Natural killer cell (primary cell): ENCODE measurements at places on chromosomes 1 and 21. TPM values are rescaled to one million over a fixed set of nuclear protein-coding genes. Genes with fewer than 3 reads are reported as not detected.

DNA sequence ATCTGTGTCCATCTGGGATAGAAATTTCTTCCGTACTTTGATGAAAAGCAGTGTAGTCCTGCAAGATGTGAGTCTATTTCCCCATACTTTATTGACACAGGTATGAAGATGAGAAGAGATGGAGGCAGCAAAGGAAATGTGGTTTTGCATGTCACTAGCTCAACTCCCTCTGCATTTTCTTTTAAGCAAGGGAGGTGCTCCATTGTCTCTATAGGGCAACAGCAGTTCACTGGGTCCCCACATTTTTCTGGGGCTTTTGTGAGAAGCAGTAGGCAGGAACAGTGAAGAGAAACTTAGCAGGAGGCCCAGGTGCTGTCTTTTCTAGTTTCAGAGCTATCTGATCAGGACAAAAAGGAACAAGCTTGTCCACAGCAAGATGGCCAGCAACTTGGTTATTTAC is 37.1 kb downstream of the C21orf91 start:
- H3K27me3 ChIP-seq, result no peaks in the 10 kb centered on the region
- H3K4me3 ChIP-seq, result no peak overlapping the region
- peaks cover 45% of the 10 kb centered on the region for H3K4me1 ChIP-seq
- no peaks in the 10 kb centered on the region for H3K36me3 ChIP-seq

DNA sequence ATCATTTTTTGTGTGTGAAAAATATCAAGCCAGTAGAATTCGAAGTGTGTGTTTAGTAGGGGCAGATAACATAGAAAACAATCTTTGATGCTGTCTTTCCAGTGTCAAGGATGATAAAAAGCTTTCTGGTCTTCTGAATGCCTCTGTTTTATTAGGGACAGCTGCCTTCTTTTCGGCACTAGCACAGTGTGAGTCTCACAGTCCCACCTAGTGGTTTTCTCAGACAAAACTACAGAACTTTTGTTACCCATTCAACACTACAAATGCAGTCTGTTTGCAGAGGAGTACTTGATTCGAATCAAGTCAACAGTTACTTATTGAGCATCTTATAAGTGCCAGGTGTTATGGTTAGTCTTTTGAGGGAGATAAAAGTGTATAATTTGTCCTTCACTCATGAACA is 30.6 kb upstream of the MCOLN3 start:
- no peaks in the 10 kb centered on the region for H3K27me3 ChIP-seq
- no peaks in the 10 kb centered on the region for H3K4me1 ChIP-seq
- DNase-seq, result no peak
- H3K36me3 ChIP-seq, result no peaks in the 10 kb centered on the region
- H3K4me3 ChIP-seq, result no peak overlapping the region

DNA sequence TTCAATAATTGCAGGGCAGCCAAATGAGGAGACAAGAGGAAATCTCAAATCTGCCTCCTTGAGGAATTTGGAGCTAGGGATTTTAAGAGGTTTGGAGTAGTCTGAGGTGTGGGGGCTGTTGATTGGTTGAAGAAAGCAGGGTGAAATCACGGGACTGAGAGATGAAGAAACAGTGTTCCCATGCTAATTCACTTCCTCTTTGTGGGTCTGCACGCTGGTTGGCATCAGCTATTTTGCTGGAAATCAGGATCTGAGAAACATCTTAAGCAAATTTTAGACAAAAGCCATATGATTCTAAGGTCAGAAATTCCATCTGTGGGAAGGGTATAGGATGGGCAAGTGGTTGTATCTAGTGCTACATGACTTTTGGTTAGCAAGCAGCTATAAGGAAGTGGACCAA is 107.1 kb upstream of the PAXBP1 start:
- no peak overlapping the region for H3K27ac ChIP-seq
- no peaks in the 10 kb centered on the region for H3K4me1 ChIP-seq
- peaks cover 2% of the 10 kb centered on the region for H3K27me3 ChIP-seq
- H3K36me3 ChIP-seq, result no peaks in the 10 kb centered on the region

DNA sequence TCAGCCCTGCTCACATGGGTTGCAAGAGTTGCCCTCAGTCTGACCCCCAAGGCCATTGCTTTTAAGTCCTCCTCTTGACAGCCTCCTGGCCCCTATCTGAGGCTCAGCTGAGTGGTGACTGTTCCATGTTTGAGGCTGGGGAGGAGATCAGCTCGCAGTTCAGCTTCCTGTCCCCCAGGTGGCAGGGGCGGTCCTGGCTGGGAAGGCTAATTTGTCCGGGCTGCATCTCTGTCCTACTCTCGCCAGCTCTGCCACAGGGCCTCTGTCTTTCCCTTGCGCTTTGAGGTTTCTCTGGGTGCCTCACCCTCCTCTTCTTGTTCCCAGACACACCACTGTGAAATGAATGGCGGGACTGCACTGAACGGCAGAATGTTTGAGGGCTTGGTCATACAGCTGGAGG is 157.3 kb downstream of the KCNJ6 start:
- no peaks in the 10 kb centered on the region for H3K4me1 ChIP-seq
- H3K4me3 ChIP-seq, result no peak overlapping the region
- no peak overlapping the region for H3K27ac ChIP-seq
- H3K36me3 ChIP-seq, result no peaks in the 10 kb centered on the region
- DNase-seq, result no peak

DNA sequence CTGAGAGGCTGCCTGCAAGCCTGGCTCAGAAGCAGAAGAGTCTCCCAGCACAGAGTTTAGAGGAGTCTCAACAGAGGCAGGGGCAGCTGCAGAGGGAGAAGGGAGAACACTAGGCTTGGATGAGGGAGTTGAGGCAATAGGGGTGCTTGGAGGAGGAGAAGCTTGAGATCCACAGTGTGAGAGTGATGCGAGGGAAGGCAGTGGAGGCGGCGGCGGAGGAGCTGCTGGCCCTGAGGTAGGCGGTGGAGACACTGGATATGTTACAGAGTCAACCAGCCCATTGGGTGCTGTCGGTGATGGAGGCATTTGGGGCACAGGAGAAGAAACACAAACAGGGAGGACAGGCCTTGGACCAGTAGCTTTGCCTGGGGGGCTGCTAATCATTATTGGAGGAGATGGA is 89.4 kb upstream of the LBR start:
- no peaks in the 10 kb centered on the region for H3K36me3 ChIP-seq
- no peak overlapping the region for H3K27ac ChIP-seq
- DNase-seq, result no peak
- no peaks in the 10 kb centered on the region for H3K4me1 ChIP-seq
- H3K27me3 ChIP-seq, result no peaks in the 10 kb centered on the region

GRCh38 chr1:170520601-170521000 is 11.4 kb upstream of the GORAB start:
- no peaks in the 10 kb centered on the region for H3K36me3 ChIP-seq
- no peaks in the 10 kb centered on the region for H3K4me1 ChIP-seq
- peaks cover 16% of the 10 kb centered on the region for H3K27me3 ChIP-seq

DNA sequence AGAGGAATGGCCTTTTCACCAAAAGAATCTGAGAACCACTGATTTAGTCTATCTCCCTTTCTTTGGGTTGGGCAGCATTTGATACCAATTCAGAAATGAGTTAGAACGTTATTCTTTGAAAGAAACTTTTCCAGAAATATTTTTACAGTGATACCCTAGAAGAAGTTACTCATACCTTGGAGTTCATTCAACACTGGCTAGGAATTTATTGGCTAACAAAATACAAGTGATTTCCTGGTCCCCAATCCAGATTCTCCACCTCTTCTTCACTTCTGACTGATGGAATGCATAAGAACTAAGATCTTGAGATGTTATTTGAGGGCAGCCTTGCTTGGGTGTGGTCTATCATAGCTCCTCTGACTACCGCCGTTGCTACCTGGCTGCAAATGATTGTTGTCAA is 9.4 kb downstream of the C1orf162 start:
- DNase-seq, result no peak
- no peak overlapping the region for H3K4me3 ChIP-seq
- peaks cover 7% of the 10 kb centered on the region for H3K36me3 ChIP-seq
- no peak overlapping the region for H3K27ac ChIP-seq
- no peaks in the 10 kb centered on the region for H3K27me3 ChIP-seq
- H3K4me1 ChIP-seq, result peaks cover 3% of the 10 kb centered on the region

Gene COL16A1
- total RNA-seq, result not detected
